GM12878 (cell line): ENCODE measurements at places on chromosomes 4 and X. TPM values are rescaled to one million over a fixed set of nuclear protein-coding genes. Genes with fewer than 3 reads are reported as not detected.
A peak's percentile ranks its signal among the peaks of the same experiment; 100 is the strongest.

DNA sequence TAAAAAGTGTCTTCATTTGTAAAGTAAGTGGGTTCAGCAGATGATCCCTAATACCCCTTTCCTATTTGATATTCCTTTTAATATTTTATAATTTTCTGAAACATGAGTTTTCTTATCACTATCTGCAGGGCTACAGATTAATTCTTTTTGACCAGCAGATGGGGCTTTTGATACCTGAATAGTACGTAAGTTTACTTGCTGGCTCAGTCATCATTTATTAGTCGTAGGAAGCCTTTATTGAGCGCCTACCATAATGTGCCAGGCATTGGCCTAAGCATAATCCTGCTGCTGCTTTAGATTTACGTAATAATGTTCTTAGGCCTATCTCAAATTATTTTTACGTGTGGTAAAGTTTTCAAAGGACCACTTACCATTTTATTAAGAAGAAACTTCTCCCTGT lies 33.1 kb downstream of the OSTC start:
- H3K4me3 ChIP-seq, result no peak overlapping the region
- no peak overlapping the region for H3K27ac ChIP-seq
- DNase-seq, result no peak
- no peaks in the 10 kb centered on the region for H3K36me3 ChIP-seq
- no peaks in the 10 kb centered on the region for H3K4me1 ChIP-seq
- no peaks in the 10 kb centered on the region for H3K27me3 ChIP-seq

GRCh38 chr4:113617195-113617594 lies 144.3 kb downstream of the CAMK2D start:
- H3K27me3 ChIP-seq, result no peaks in the 10 kb centered on the region
- H3K36me3 ChIP-seq, result no peaks in the 10 kb centered on the region
- peaks cover 4% of the 10 kb centered on the region; the same call in 1 of the 2 replicates for H3K4me1 ChIP-seq

- no peaks in the 10 kb centered on the region for H3K36me3 ChIP-seq
- no peak overlapping the region for H3K27ac ChIP-seq
- DNase-seq, result no peak
- H3K27me3 ChIP-seq, result no peaks in the 10 kb centered on the region
Observed at GRCh38 chr4:166846939-166847338, 387.4 kb downstream of the SPOCK3 start.

DNA sequence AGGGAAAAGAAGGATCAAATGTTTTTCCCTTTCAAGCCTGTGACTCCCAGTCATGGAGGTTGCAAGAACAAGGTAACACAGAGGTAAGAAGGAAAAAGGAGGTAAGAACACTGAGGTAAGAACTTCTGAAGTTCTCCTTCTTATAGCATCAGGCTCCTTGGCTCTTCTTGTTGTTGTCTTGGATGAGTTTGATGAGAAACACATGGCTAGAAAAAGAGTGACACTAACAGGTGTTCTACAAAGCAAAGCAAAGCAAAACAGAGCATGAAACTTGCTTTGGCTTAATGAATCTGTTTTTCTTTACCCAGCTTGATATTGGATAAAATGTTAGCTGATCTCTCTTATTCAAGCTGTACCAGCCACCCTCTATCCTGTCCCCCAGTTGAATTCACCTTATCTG lies 231.2 kb upstream of the F9 start:
- H3K4me1 ChIP-seq, result no peaks in the 10 kb centered on the region
- DNase-seq, result no peak
- H3K27me3 ChIP-seq, result no peaks in the 10 kb centered on the region
- no peak overlapping the region for H3K27ac ChIP-seq
- no peaks in the 10 kb centered on the region for H3K36me3 ChIP-seq
- H3K4me3 ChIP-seq, result no peak overlapping the region

GRCh38 chrX:68939868-68940267 lies 111.0 kb downstream of the EFNB1 start:
- no peak overlapping the region for H3K4me3 ChIP-seq
- H3K4me1 ChIP-seq, result no peaks in the 10 kb centered on the region
- H3K27me3 ChIP-seq, result no peaks in the 10 kb centered on the region
- no peak for DNase-seq

Gene RTL9
- polyA plus RNA-seq, result 0.24 and 0.33 TPM in 2 replicates

- no peak overlapping the region for H3K27ac ChIP-seq
- no peaks in the 10 kb centered on the region for H3K4me1 ChIP-seq
- DNase-seq, result no peak
- no peak overlapping the region for H3K4me3 ChIP-seq
- H3K36me3 ChIP-seq, result no peaks in the 10 kb centered on the region
Observed at GRCh38 chr4:35525192-35525978, 718.9 kb downstream of the ARAP2 start.

Gene XK
- polyA plus RNA-seq, result not detected in 2 replicates

Gene SMIM10L2A
- polyA plus RNA-seq, result not detected in 2 replicates

- no peak for DNase-seq
- no peaks in the 10 kb centered on the region for H3K36me3 ChIP-seq
- H3K4me3 ChIP-seq, result no peak overlapping the region
- no peaks in the 10 kb centered on the region for H3K4me1 ChIP-seq
Observed at GRCh38 chr4:110854021-110854678, 231.3 kb upstream of the PITX2 start.

DNA sequence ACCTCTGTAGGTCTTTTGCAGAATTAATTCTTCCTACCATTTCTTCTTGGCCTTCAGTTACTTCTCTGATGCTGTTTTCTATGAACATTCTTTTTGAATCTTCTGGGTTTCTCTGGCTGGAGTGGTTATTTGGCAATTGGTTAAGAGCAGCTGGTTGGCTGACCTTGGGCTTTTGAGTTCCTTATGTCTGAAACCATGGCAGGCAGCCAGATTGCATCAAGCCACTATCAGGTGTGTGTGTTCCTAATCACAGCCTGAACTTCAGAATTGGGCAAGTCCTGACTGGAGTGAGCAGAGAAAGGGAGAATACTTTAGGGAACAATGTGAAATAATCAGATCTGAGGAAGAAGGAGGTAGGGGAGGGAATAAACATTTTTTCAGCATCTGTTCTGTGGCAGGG lies 90.2 kb downstream of the ARHGAP10 start:
- H3K4me1 ChIP-seq, result peaks cover 9% of the 10 kb centered on the region
- H3K27me3 ChIP-seq, result no peaks in the 10 kb centered on the region
- H3K4me3 ChIP-seq, result no peak overlapping the region
- H3K36me3 ChIP-seq, result peaks cover 2% of the 10 kb centered on the region

GRCh38 chr4:186025408-186025690 lies 43.6 kb upstream of the TLR3 start:
- H3K27me3 ChIP-seq, result peaks cover 2% of the 10 kb centered on the region
- no peaks in the 10 kb centered on the region for H3K4me1 ChIP-seq
- DNase-seq, result no peak
- H3K27ac ChIP-seq, result no peak overlapping the region
- H3K4me3 ChIP-seq, result no peak overlapping the region

- H3K4me3 ChIP-seq, result no peak overlapping the region; the same call in 1 of the 2 replicates
- no peaks in the 10 kb centered on the region for H3K36me3 ChIP-seq
- no peak for DNase-seq
- peaks cover 9% of the 10 kb centered on the region for H3K4me1 ChIP-seq
- H3K27ac ChIP-seq, result peak overlapping the region; percentile 51
Observed at GRCh38 chrX:48919947-48920717, 1.3 kb upstream of the PIM2 start.

Gene ATP2B3
- polyA plus RNA-seq, result not detected in 2 replicates

Gene TMSB4X
- 37,234 and 37,765 TPM in 2 replicates for polyA plus RNA-seq

Gene HTRA3
- polyA plus RNA-seq, result not detected in 2 replicates
